M059J (cell line): ENCODE measurements at places on chromosomes 16 and 17. TPM values are rescaled to one million over a fixed set of nuclear protein-coding genes. Genes with fewer than 3 reads are reported as not detected.

DNA sequence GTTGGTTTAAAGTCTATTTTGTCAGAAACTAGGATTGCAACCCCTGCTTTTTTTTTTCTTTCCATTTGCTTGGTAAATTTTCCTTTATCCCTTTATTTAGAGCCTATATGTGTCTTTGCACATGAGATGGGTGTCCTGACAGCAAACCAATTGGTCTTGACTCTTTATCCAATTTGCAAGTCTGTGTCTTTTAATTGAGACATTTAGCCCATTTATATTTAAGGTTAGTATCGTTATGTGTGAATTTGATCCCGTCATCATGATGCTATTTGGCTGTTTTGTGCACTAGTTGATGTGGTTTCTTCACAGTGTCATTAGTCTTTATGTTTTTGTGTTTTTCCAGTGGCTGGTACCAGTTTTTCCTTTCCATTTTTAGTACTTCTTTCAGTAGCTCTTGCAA is 127.7 kb upstream of the ZNF267 start:
- DNase-seq: no peak

DNA sequence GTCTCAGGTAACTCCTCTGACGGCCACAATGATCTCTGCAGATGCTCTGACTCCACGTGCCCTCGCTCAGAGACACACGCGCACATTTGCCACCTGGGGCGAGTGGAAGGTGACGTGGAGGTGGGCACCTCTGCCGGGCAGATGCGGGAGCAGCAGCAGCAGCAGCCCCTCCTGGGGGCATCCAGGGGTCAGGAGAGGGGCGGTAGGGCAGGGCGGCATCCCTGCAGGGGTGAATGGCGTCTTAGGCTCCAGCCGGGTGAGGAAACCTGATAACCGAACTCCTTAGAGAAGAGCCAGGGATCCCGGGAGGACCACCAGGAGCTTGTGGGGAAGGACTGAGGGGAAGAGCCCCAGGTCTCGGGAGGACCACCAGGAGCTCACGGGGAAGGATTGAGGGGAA is 34.6 kb upstream of the CDH15 start:
- DNase-seq: no peak

DNA sequence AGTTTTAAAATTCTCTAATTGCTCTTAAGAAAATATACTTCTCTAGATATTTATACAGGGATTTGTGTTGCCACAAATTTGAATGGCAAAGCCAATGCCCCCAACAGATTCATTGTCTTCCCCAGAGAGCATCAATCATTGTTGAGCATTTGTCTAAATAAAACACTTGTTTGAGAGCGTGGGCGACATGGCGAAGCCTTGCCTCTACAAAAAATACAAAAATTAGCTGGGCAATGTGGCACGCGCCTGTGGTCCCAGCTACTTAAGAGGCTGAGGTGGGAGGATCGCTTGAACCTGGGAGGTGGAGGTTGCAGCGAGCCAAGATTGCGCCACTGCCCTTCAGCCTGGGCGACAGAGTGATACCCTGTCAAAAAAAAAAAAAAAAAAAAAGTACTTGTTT is 13.4 kb upstream of the SRSF1 start:
- DNase-seq: no peak

RHBDL1 gene
- 0.15 TPM in 1 of 2 replicates, not detected in the other for total RNA-seq

GRCh38 chr16:22635801-22636200 is 125.1 kb downstream of the NPIPB5 start:
- DNase-seq: no peak

DNA sequence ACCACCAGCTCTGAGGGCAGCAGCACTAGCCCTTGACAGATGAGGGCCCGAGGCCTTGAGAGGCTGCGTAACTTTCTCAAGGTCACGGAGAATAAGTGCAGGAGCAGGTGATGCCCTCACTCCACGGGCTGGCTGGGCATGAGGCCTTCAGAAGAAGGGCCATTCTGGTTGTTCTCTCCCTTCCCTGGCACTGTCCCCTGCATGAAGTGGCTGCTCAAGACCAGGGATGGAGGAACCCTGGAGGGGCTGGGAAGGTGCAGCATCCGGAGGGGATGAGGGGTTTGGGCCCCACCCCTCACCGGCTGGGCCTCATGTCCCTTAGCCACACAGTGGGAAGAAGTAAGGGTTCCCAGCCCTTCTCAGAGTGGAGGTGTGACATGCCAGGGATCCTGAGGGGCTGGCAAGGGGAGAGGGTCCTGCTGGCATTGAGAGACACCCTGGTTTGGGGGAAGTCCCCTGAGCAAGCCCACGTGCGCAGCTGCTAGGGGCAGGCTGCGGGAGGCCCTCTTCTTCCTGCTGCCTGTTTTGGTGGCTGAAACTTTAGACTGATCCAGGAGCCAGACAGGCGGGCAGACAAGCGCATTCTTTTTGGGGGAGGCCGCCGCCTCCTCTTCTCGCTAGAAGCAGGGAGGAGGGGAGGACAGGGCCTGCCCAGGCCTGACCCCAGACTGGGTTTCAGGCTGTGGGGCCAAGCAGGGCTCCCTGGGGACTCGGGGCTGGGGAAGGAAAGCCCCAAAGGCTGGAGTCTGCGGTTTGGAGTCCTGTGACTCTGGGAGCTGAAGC is 74.0 kb downstream of the N4BP1 start:
- peak; percentile 19 for DNase-seq

- DNase-seq: no peak
Observed at GRCh38 chr16:11007714-11008280, 63.4 kb downstream of the CLEC16A start.

KRT9 gene
- total RNA-seq: not detected in 2 replicates

DNA sequence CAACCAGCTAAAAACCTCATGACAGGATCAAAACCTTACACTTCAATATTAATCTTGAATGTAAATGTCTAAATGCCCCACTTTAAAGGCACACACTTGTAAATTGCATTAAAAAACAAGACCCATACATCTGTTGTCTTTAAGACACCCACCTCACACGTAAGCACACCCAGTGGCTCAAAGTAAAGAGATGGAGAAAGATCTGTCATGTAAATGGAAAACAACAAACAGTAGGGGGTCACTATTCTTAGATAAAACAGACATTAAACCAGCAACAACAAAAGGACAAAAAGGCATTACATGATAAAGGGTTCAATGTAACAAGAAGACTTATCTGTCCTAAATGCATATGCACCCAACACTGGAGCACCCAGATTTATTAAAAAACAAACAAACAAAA is 35.6 kb downstream of the SDR42E1 start:
- no peak for DNase-seq

DNA sequence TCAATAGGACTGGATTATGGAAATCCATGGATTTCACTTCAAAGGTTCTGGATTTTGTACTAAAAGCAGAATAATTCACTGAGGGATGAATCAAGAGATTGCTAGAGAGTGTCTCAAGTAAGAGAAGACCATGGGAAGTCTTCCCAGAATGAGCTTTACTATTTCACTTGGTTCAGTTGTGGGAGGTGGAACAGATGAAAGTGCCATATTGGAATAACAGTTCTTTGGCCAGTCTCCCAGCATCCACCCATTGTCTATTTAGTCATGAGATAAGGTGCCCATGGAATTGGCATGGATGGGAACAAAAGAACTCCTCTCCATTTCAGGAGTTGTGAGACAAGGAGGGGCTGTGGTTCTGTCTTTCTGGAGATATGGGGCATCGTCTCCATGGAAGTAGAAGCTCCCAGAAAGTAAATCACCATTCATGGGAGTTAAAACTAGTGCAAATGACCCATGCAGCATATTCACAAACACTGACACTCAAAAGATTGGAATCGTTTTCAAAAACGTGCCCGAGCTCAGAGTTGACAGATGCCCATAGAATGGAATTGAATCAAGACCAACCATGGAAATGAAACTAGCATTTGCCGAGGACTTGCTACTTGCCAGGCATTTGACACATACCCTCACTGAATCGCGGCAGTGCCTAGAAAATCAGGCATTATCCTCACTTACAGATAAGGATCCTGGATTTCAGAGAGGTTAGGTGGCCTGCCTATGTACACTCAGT is 36.2 kb upstream of the CLEC3A start:
- no peak for DNase-seq

CCL7 gene
- total RNA-seq: 0.17 TPM in 1 of 2 replicates, not detected in the other

DNA sequence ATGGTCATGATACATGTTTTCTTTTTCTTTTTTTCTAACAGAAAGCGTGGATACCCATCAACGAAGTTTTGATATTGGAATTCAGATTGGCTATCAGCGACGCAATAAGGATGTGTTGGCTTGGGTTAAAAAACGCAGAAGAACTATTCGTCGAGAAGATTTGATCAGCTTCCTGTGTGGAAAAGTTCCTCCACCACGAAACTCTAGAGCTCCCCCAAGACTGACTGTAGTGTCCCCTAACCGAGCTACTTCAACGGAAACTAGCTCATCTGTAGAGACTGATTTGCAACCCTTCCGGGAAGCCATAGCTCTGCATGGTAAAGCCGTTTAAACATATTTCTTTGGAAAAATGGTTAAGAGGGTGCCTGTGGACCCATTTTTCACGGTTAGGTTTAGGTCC is 11.5 kb downstream of the HAPSTR1 start:
- DNase-seq: no peak

DNA sequence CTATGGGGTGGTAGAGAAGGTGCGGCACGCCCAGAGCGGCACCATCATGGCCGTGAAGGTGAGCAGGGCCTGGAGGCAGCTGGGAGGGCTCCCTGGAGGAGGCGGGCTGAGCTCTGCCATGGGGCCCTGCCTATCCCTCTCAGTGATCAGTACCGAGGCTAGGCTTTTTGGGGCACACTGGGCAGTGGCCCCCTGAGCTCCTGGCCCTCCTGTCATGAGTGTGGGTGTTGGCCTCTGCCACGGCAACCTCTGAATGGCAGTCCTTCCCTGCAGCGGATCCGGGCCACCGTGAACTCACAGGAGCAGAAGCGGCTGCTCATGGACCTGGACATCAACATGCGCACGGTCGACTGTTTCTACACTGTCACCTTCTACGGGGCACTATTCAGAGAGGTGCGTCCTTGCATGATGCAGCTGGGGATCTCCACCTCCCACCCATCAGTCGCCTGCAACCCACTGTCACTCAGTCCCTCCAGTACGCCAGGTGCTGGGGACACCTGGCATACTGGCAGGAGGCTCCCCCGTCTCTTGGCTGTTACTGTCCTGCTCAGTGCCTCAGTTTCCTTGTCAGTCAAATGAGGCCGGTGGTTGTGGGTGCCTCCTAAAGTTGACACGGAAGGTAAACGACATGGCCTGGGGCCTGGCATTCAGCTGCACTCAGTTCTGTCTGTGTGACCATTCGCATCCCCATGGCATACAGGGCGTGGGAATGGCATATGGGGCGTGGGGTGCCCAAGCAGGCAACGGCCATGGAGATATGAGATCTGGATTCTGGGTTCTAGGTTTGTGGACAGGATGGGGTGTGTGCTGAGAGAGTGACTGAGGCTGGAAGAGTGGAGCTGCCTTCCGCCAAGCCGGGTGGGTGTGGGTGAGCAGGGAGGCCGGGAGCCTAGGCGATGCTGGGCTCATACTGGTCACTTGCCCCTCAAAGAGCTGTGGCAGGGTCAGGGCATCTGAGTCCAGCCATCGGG is 16.4 kb downstream of the MAP2K3 start:
- no peak for DNase-seq

KRT40 gene
- total RNA-seq: not detected in 2 replicates

GP1BA gene
- total RNA-seq: 0.05 TPM in 1 of 2 replicates, not detected in the other

CASKIN1 gene
- not detected in 2 replicates for total RNA-seq

DNA sequence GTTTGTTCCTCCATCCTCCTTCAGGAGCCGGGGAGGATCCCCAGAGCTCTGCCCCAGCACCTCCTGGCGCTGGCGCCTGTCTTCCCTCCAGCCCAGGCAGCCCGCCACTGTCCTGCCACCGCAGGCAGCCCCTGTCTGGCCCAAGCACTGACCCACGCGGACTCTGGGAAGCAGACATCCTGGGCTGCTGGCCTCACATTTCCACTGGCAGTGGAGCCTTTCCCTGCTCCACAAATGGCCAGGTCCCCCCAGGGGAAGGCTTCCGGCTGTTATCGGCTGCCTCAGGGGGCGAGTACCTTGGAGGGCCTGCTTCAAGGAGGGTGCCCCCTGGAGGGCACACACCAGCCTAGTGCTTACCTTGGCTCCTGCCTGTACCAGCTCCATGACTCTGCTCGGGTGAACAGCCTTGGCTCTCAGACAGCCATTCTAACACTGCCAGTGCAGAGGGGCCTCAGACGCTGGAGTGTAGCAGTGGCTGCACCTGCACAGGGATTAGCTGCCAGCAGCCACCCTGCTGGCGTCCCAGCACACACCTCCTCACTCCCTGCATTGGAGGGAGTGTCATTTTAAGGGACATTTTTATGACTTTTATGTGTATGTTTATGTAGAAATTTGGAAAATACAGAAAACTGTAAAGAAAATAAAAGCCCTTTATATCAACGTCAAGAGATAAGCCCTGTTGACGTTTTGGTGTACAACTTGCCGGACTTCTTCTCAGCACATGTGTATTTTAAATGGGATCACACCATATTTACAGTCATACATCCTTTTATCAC is 21.0 kb downstream of the ACE start:
- no peak for DNase-seq

TMED6 gene
- total RNA-seq: not detected in 2 replicates

GRCh38 chr17:53749178-53749577 is 73.5 kb upstream of the KIF2B start:
- DNase-seq: peak; percentile 46

DNA sequence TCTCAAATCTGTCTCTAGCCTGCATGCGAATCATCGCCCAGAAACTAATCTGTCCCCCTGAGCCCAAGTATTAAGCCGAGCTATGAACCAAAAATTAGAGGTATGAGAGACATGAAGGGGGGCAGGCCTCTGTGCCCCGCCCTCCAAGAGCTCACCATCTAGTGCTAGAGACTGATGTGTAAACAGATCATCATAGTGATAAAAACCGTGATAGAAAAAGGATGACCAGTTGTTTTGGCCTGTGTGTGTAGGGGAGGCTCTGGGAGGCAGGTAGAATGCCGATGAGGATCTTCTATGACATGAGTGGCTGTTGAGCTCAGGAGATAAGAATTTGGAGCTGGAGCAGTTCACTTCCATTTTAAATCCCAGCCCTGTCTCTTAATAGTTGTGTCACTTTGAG is 89.1 kb upstream of the TBX2 start:
- DNase-seq: peak; percentile 65

- DNase-seq: no peak
Observed at GRCh38 chr16:2798723-2799204, 494 bp downstream of the PRSS41 start.

- DNase-seq: peak; percentile 86
Observed at GRCh38 chr16:19419698-19420075, 2.0 kb downstream of the TMC5 start.

HOXB2 gene
- 17.4 and 30.7 TPM in 2 replicates for total RNA-seq

CX3CL1 gene
- 0.81 and 1.0 TPM in 2 replicates for total RNA-seq

DNA sequence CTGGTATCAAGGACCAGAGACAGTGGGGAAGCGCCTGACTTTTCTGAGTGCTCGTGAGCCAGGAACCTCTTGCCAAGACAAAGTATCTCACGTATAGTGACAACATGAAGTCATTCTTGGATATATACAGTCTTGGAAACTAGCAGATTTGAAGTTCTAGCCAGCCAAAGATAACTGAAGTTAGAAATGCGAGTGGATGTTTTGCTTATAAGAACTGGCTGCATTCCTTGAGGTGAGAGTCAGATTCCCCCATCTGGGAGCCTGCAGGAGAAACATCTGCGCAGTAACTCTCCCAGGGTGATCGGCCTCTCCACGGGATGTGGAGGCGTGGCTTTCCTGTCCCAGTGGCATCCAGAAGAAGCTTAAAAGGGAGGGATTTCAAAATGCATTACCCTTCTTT is 89.8 kb downstream of the SHISA6 start:
- peak; percentile 0 for DNase-seq

SHISA6 gene
- total RNA-seq: not detected in 2 replicates
